ENCODE measurements at places on chromosomes 6 and 20. TPM values are rescaled to one million over a fixed set of nuclear protein-coding genes. Genes with fewer than 3 reads are reported as not detected.

GRCh38 chr6:106360410-106360988 is at the start of gene CRYBG1:
TSS of gene CRYBG1 (plus strand) at chr6:106360717. CDS start at chr6:106360909, 192 bp downstream.
- peak; percentile 90 for DNase-seq

Gene RFX6
- not detected for total RNA-seq

- DNase-seq = no peak
Measured at GRCh38 chr20:34495916-34496315, 20.3 kb upstream of the DYNLRB1 start.

DNA sequence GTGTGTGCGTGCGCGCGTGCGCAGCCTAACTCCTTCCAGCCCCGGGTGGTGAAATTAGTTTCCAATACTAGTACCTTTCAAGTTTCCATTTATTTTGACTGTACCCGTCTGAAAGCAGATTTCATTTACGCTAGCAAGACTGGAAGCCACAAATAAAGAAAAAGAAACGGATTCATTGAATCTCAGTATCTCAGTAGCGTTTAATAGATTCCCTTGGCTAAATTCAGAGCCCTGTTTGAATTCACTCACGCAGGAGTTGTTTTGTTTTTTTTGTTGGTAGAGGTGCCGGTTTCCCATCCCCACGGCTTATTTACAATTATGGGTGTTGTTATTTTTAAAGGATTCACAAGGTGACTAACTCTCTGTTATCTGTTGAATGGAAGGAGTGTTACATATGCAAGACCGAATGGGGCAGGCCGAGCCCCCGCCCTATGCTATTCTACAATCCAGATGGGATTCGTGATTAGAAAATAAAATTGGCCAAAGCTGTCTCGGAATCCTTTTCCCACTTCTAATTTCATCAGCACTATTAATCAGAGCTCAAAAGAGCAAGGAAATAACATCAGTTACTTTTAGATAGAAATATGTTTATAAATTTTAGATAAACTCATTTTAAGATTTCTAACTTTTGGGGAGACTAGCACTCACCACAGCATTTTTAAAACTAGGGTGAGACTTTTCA is 2.3 kb upstream of the INSM1 start:
- DNase-seq = no peak

Gene BCAS1
- 4.8 TPM for total RNA-seq

Gene DNAH8
- total RNA-seq = 0.50 TPM

- no peak for DNase-seq
Measured at GRCh38 chr6:137819740-137820139, 47.3 kb upstream of the TNFAIP3 start.

DNA sequence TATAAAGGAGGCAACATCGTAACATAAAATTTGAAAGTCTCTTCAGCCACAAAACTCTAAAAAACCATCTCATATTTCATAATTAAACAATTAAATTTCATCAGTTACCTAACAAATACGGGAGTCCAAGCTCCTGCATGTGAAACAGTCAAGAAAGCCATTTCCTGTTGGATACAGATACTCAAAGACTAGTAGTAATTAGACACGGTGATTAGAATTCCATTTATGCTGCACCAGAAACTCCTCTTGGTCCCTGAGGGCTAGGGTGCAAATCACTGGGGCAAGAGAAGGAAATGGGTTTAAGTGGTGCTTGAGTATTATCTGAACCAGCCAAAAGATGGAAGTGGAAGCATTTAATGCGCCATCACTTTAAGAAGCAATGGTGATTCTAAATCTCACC is 27.4 kb downstream of the TRAM2 start:
- no peak for DNase-seq

- no peak for DNase-seq
Measured at GRCh38 chr6:118325220-118325860, 222.8 kb upstream of the PLN start.

Gene PHACTR1
- total RNA-seq = 33.6 TPM

Gene ZNF311
- 1.6 TPM for total RNA-seq

- peak; percentile 68 for DNase-seq
Measured at GRCh38 chr6:36962874-36963273, 8.3 kb downstream of the PI16 start.

Gene ADGRG6
- 32.8 TPM for total RNA-seq

DNA sequence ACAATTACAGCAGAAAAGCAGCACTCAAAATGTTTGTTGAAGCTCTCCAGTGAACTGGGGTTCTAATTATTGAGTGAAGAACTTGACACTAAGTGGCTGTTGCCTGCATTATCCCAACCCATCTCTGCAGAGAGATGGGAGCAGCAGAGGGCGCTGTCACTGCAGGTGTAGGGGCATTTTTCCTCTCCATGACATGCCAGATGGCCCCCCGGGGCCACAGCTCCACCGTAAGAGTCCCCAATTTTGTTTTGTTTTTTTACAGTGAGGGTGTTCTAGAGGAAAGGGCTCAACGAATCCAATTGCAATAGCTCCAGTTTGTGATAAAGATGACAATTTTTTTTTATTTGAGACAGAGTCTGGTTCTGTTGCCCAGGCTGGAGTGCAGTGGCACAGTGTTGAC is 1.9 kb upstream of the FUCA2 start:
- no peak for DNase-seq

DNA sequence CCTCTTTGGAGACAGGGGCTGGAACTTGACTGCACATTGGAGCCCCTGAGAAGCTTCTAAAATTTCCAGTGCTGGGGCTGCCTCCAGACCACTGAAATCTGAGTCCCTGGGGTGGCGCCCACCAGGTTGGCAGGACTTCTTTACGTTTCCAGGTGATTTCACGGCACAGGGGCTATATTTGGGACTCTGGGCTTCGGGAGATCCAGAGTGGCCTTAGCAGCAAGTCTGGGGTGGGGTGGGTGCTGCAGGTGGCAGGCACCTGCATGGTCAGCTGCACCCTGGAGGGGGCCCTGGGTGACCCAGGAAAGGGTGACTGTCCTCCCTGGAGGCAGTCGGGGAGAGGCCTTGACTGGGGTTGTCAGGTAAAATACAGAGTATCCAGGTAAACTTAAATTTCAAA is 135.5 kb upstream of the PHACTR3 start:
- no peak for DNase-seq

Gene CTCFL
- total RNA-seq = not detected
